ENCODE measurements at places on chromosomes 5 and 9.

DNA sequence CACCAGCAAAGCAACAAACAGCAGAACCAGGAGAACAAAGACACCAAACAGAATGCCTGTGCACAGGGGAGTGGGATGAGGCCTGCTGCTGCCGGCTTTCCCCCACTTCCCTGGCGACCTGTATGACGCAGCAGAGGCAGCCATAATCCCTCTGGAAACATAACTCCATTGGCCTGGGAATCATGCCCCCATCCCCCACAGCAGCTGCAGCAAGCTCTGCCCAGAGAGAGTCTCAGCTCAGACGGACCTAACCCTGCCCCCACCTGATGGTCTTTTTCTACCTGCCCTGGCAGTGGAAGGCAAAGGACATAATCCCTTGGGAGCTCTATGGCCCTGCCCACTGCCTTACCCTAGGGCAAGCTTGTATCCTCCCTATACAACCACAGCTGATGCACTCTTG is 81.8 kb upstream of the FANCC start:
- no peak for DNase-seq

- DNase-seq, result no peak
Measured at GRCh38 chr9:127521919-127522304, 70.6 kb downstream of the LRSAM1 start.

DNA sequence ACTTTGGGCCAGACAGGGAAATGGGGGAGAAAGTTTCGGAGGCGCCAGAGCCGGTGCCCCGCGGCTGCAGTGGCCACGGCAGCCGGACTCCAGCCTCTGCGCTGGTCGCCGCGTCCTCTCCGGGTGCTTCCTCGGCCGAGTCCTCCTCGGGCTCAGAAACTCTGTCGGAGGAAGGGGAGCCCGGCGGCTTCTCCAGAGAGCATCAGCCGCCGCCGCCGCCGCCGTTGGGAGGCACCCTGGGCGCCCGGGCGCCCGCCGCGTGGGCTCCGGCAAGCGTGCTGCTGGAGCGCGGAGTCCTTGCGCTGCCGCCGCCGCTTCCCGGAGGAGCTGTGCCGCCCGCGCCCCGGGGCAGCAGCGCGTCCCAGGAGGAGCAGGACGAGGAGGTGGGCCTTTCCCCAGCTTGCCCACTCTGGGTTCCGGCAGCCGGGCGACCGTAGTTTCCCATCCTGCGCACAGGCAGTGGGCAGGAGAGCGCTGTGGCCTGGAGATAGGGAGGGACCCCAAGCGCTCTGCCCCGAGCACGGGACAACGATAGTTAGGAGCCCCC is 516 bp downstream of the MAST4 start:
- DNase-seq, result no peak

DNA sequence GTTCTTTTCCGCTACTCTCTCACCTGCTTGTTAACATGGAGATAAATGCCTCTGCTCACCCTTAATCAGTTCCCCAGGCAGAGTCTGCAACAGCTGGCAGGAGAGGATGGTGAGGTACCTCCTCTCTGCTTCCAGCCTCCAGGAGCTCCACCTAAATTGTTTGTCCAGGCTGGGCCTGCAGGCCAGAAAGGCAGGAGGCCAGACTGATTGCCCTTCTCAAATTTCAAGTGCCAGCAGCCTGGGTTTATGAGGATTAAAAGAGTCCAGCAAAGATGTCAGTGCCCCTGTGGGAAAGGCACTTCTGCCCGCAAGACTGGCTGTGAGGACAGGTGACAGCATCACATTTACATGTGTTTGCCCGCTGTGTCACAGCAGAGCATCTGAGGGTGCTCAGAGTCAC is 19.8 kb downstream of the CORO2A start:
- no peak for DNase-seq

DNA sequence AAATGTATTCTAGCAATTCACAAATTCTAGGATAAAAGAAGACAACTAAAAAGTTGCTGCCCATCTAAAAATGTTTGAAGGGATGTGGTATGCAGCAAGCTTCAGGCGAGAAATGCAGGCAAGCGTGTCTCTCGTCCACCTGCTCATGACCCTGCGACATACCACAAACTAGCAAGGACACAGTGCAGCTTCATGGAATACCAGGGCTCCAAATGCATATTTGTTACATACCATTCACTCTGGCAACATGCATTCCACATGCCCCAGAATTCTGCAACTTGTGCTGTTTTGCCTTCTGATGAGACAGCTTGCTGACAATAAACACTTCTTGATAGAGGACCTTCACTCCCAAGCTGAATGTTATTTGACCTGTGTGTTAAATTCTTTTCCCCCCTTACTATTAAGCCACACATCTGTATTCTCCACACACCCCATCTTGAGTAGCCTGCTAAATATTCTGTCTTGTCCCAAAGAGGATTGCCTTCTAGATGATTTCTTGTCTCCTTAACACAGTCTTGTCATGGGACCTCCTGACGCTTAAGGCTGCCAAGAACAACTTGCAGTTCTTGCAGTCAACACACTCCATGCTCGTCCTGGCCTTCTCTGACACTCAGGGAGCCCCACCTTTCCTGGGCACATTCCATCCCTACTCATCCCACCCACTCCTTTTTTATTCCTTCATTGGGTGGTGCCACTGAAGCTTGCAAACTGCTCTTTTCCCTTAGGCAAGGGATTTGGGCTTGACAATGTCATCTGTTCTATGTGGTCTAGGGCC is 340.5 kb downstream of the PIK3R1 start:
- DNase-seq, result no peak

GRCh38 chr9:113461943-113462342 is 1.6 kb upstream of the RGS3 start:
- DNase-seq, result no peak

GRCh38 chr5:83973925-83974815 is 253.5 kb upstream of the HAPLN1 start:
- no peak for DNase-seq

- DNase-seq, result no peak
Measured at GRCh38 chr5:163165277-163165676, 272.1 kb upstream of the CCNG1 start.

- DNase-seq, result peak; percentile 9
Measured at GRCh38 chr9:22079873-22080341, 70.8 kb upstream of the CDKN2B start.

DNA sequence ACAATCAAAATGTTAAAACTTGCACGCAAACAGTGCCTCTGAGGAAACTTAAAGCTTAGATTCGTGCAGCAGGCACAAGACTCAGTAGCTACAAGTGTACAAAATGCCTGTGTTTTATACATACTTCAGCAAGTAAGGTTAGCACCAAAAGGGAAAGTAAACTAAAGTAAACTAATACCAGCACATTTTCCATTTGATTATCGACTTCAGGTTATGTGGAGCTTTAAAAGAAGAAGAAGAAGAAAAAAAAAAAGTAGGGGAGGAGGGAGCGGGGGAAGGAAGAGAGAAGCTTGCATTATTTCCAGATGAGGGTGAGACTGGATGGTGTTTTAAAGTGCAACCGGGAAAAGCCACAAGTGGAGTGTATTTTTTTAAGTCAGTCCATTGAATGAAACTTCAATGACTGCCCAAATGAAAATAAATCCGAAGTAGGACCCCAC is 596 bp upstream of the ADAMTS6 start:
- no peak for DNase-seq

DNA sequence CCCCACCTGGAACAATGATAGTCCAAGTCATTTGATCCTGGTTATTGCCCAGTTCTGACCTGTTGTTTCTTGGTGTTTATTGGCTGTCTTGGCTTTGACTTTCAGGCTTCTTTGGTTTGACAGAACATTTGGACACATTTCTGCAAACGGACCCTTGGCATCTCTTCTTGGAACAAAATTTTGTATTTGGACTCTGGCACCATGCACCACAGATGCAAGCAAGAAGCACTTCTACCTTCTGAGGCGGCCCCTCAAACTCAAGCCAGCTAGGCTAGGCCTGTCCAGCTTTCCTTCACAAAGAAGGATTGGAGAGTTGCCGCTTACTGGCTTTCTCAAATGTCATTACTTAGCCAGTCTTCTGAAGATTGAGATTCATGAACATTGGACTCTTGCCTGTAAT is 23.1 kb upstream of the FGF10 start:
- no peak for DNase-seq

DNA sequence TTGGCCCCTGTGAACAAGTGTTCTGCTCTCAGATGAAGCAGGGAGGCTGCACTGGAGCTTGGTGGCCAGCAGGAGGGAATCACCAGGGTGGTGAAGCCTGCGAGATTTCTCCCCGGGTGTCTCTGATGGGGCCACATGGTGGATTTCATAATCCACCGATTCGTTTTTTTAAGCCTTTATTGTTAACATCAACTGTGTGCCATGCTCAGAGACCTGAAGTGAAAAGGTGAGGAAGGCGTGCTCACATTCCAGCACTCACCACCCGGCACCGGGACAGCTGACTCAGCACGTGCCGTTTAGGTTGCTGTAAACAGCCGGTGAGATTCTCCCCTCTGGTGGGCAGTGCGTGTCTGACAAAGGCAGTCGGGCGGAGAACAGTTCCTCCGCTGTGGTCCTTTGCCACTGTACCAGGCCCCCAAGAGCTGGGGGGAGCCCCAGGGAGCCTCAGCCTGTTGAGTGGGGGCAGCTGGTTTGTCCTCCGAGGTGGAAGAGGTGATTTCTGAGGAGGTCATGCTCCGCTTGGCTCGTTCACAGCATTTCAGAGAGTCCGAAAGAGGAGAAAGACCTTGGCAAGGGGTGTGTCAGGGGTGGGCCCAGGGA is 12.7 kb upstream of the AHRR start:
- no peak for DNase-seq

DNA sequence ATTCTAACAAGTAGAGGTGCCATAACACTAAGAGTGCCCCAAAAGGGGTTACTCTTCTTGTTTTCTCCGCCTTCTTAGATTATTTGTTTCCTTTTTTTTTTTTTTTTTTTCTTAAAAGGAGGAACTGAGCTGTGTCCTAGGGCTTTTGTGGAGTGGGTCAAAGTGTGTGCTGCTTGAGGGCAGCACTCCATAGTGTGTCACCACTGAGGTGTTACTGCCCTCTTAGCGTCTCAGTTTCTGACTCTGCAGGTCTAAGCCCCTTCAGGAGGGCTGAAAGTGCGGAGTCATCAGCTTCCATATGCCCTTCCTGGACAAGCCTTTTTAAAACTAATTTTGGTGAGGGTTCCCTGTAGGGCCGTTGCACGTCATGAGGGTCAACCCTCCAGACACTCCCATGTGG is 12.6 kb upstream of the NANS start:
- no peak for DNase-seq

- peak; percentile 76 for DNase-seq
Measured at GRCh38 chr9:37079370-37080164, 40.8 kb upstream of the ZCCHC7 start.

DNA sequence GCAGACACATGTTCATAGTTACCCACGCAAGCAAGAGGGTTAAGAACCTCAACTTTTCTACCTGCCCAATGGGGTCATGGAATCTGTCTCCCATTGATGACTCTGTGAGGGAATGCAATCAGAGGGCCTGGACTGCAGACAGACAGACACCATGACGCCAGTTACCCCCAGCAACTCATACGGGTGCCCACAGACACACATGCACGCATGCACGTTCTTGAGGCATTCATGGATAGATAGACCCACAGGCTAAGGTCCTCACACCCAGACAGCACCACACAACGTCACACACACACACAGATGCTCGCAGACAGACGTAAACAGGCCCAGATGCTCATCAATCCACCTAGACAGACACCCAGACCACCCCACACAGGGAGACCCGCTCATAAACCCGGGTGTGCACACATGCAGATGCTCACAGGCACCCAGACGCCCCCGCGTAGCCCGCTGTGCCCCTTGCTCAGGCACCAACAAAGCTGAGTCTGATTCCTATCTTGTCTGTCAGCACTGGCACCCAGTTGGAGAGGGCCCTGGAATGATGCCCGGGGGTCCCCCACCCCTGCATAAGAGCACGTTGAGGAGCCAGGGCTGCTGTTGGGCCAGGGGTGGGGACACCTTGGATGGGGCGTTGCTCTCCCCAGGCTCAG is 23.6 kb downstream of the LHX2 start:
- no peak for DNase-seq

DNA sequence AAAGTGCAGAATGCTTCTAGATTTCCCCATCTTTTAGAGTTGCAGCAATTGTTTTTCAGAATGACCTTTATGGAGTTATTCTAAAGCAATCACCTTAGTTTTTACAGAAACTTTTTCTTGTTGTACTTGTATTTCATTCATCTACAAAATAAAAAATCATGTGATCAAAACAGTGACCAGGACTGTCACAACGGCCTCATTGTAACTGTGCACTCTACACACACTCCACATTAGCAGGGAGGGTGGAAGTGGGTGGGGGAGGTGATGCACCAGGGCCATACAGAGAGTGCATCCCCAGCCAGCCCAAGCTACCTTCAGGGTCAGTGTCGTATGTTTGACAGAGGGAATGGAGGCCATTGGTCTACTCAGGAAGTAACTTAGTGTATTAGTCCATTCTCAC is 26.9 kb downstream of the EGFLAM start:
- DNase-seq, result no peak

DNA sequence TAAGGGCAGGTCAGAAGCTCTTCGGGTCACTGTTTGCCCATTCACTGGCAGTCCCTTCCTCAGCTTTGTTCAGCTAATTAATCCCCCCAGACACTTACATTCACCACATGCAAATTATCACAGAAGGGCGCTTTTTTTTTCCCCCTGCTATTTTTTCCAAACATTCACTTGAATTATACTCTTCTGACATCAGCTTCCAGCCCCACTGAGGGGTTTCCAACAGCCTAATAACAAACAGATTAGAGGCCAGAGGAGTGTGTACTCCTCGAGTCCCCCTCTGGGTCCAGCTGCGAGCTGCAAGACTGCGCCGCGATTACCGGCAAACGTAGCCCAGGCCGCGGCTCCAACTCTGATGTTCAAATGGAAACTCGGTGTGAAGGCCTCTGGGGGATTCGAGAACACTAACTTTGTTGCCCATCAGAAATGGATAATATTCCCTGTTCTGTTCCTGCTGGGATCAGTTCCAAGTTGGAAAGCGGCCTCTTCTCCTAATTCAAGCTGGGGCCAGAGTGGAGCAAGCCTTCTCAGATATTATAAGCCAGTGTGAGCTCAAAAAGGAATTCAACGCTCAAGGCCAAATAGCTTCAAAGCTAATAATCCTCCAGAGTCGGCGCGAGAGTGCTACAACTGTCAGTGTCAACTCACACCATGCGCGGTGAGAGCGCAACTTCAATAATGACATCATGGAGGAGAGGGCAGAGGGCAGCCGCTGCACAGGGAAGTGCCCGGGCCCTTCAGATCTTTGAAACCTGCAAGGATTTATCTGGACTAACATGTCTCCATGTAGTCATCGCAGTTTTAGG is 560.8 kb downstream of the BNC2 start:
- no peak for DNase-seq
